ENCODE measurements at places on chromosomes 2 and 18. TPM values are rescaled to one million over a fixed set of nuclear protein-coding genes. Genes with fewer than 3 reads are reported as not detected.

- H3K36me3 ChIP-seq: peaks cover 3% of the 10 kb centered on the region
- no peak overlapping the region for H3K4me3 ChIP-seq
- H3K4me1 ChIP-seq: no peaks in the 10 kb centered on the region
- H3K27ac ChIP-seq: no peak overlapping the region
Observed at GRCh38 chr2:160303076-160303475, 103.0 kb upstream of the ITGB6 start.

- peak overlapping the region; percentile 41 for H3K4me3 ChIP-seq
- H3K27ac ChIP-seq: peak overlapping the region; percentile 95
- no peaks in the 10 kb centered on the region for H3K27me3 ChIP-seq
- H3K4me1 ChIP-seq: peaks cover 38% of the 10 kb centered on the region
Observed at GRCh38 chr2:96146153-96146880, 1.1 kb upstream of the DUSP2 start.

DNA sequence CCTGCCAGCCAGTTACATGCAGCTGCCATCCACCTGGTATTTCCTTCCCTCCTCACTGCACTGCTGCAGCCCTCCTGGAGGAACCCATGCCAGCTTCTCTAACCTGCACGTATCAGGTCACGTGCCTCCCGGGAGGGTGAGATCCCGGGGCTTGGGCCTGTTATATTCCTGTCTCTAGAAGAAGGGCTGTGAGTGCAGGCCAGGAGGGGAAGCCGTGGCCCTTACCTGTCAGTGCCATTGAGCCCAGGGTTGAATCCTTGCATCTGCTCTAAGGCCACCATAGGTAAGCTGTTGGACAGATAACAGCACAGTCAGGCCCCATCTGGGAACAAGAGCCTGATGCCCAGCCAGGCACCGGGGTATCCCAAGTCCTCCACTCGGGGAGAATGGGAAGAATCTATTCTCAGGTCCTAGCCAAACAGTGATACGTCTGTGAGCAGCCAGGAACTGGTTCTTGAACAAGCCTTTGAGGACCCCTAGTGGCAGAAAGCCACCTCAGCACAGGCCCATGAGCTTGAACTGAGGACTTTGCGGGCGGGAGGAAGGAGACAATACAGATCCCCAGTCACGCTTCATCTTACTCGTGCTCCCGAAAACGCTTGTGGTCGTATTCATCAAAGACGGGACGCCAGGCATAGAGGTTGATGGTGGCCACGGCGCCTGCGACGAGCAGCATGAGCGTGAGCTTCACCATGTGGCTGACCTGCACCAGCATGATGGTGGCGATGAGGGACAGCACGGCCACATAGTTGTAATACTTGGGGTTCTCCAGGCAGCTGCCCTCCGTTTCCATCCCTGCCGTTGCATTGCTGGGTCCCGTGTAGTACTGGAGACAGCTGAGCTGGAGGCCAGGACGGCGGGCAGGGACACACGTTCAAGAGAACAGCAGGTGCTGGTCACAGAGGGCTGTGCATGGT lies 34.4 kb downstream of the CENPO start:
- no peak overlapping the region for H3K4me3 ChIP-seq
- H3K27me3 ChIP-seq: no peaks in the 10 kb centered on the region

DNA sequence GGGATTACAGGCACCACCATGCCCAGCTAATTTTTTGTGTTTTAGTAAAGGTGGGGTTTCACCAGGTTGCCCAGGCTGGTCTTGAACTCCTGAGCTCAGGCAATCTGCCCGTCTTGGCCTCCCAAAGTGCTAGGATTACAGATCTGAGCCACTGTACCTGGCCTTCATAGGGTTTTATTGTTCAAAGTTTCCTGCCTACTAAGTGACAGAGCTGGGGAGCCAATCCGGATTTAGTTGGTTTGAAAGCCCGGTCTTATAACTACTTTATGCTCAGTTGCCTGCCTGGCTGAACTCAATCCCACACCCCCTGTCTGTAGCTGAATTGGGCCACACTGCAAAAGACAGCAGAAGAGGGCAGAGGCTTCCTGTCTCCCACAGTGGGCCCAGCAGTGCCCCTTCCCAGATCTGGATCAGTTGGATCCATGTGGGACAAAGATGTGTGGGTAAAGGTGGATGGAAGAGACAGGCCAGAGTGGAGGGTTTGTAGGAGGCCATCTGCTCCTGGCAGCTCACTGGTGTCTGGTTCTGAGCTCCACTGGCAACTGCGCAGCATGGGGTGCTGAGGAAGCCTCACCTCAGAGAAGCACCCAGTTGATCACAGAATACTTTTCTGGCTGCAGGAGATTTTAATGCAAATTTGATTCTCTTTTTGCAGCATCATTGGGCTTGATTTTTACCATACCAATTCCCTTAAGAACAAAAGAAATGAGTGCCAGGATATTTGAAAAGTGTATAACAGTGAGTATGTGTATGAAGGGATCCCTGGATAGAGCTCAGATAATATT lies 144.9 kb downstream of the DDX1 start:
- DNase-seq: no peak
- H3K4me3 ChIP-seq: no peak overlapping the region
- no peak overlapping the region for H3K27ac ChIP-seq
- no peaks in the 10 kb centered on the region for H3K36me3 ChIP-seq

GRCh38 chr2:1931003-1931914 lies 186.9 kb upstream of the PXDN start:
- no peak overlapping the region for H3K27ac ChIP-seq
- H3K4me1 ChIP-seq: no peaks in the 10 kb centered on the region
- H3K4me3 ChIP-seq: no peak overlapping the region
- DNase-seq: no peak
- H3K27me3 ChIP-seq: no peaks in the 10 kb centered on the region
- no peaks in the 10 kb centered on the region for H3K36me3 ChIP-seq

GRCh38 chr2:236078297-236079255 lies 89.6 kb downstream of the GBX2 start:
- H3K27ac ChIP-seq: no peak overlapping the region
- no peak overlapping the region for H3K4me3 ChIP-seq
- no peaks in the 10 kb centered on the region for H3K4me1 ChIP-seq
- H3K36me3 ChIP-seq: no peaks in the 10 kb centered on the region
- no peak for DNase-seq
- H3K27me3 ChIP-seq: no peaks in the 10 kb centered on the region

DNA sequence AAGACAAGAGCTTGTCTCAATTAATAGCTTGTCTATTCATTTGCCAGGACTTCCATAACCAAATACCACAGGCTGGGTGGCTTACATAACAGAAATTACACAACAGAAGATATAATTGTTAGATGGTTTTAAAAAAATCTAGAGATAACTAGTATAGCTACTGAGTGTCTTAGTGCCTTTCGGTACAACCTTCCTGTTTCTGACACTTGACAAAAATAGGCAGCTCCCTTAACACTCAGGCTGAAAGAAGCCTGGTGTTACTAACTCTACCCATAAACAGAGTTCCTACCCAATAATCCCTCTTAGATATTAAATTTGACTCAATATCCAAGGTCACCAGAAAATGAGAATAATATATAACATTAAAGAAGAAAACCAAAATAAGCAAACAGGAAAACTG lies 129.7 kb downstream of the BARD1 start:
- no peak overlapping the region for H3K27ac ChIP-seq
- no peak overlapping the region for H3K4me3 ChIP-seq
- no peaks in the 10 kb centered on the region for H3K27me3 ChIP-seq
- no peaks in the 10 kb centered on the region for H3K36me3 ChIP-seq
- peaks cover 4% of the 10 kb centered on the region for H3K4me1 ChIP-seq

- peak overlapping the region; percentile 84 for H3K4me3 ChIP-seq
- no peak for DNase-seq
- peaks cover 40% of the 10 kb centered on the region for H3K4me1 ChIP-seq
- H3K36me3 ChIP-seq: no peaks in the 10 kb centered on the region
- no peaks in the 10 kb centered on the region for H3K27me3 ChIP-seq
- no peak overlapping the region for H3K27ac ChIP-seq
Observed at GRCh38 chr2:177262092-177262491, 2.4 kb downstream of the NFE2L2 start.

- H3K4me3 ChIP-seq: no peak overlapping the region
- H3K4me1 ChIP-seq: no peaks in the 10 kb centered on the region
- no peaks in the 10 kb centered on the region for H3K36me3 ChIP-seq
- no peak for DNase-seq
- H3K27me3 ChIP-seq: peaks cover 16% of the 10 kb centered on the region
Observed at GRCh38 chr2:47535073-47535472, 132.1 kb downstream of the MSH2 start.

Gene TRIP12
- 192 TPM for total RNA-seq

Gene NLRC4
- not detected for total RNA-seq

Gene ONECUT2
- not detected for total RNA-seq

Gene TUBA4B
- total RNA-seq: not detected

Data from T-cell (primary cell).